ENCODE measurements at places on chromosomes 2 and 18.

- DNase-seq: no peak
These were observed 128.2 kb upstream of the CXCR4 start for GRCh38 chr2:136246086-136246669.

- DNase-seq: no peak
These were observed 29.2 kb upstream of the MFF start for GRCh38 chr2:227295806-227296205.

DNA sequence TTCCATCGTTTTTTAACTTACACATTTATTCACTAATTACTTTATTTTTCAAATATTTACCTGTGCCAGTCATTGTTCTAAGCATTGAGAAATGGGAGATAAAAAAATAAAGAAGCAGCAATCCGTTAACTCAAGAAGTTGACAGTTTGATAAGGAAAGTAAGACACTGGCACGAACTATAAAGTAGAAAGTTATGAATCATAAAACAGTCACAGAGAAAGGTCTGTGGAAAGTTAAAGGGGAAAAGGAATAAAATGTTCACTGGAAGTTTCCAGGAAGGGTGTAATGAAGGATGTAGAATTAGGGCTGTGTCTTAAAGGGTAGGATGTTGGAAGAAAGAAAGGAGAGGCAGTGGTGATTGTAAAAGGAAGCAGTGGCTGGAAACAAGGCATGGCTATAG, 118.9 kb downstream of the RDH14 start:
- no peak for DNase-seq

DNA sequence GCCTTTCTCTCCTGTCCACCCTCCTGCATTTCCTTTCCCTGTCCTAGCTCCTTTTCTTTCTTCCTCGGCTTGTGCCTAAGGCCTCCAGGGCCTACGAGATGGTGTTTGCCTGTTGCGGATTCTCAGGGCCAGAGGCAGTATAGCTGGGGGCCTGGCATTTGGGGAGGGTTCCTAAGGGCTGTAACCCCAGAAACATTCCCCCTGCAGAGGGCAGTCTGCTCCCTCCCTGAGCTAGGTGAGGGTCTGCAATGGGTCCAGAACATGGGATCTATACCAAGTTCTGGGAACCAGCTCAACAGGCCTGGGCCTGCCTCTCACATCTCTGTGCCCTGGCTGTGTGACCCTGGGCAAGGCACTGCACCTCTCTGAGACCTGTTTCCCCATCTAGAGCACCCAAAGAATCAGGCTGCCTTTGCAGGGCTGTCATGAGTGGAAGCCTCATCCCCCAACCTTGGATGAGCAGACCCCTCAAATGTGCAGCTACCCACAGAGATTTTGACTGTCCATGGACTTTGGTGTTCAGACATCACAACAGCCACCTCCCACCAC, 97.5 kb downstream of the GLI2 start:
- no peak for DNase-seq

- no peak for DNase-seq
These were observed 24.8 kb downstream of the ERLEC1 start for GRCh38 chr2:53811601-53812000.

DNA sequence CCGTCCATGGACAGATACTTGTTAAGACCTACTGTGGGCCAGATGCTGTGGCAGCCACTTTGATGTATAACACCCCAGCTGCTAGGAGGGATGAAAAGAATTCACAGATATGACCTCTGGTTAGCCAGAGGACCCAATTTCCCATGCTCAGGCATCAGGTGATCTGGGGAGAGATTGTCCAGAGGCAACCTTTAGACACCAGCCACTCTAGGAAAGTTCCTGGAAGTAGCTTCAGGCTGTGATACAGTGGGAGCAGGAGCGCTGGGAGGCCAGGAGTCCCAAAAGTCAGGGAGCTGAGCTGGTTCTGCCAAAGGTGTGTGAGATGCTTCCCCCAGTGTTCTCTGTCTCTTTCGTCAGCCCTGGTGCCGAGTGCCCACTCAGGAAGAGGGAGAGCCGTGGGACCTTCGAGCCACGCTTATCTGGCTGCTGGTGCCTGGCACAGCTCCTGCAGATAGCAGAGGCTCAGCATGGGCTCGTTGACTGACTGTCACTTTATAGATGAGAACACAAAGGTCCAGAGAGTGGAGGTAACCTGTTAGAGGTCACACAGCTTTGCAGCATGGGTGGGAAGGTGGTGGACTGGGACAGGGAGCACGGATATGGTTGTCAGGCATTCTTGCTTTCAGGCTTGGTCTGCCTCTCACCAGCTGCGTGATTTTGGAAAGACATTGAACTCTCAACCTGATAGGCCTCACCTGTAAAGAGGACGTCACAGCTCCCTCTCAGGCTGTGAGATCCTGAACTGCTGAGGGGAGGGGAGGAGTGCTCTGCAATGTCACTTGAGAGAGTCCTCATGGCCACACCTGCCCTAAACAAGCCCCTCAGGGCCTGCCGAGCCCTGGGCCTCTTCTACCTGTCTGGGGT, 7.8 kb upstream of the RALB start:
- no peak for DNase-seq

DNA sequence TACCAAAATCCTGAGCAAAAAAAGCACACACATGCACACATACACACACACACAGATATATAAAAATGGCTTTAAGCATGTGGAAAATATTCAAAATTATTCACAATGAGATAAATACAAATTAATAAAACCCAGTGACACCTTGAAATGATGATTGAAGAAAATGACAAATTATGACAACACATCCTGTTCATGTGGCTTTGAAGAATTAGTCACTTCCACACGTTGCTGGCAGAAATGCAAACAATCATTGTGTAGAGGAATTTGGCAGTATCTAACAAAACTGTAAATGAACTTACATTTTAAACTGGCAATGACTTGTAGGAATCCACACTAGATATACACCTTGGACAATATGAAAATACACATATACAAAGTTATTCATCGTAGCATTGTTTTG, 95.8 kb upstream of the RGPD4 start:
- DNase-seq: no peak

GRCh38 chr2:12168354-12168753, 421.9 kb downstream of the LPIN1 start:
- no peak for DNase-seq

DNA sequence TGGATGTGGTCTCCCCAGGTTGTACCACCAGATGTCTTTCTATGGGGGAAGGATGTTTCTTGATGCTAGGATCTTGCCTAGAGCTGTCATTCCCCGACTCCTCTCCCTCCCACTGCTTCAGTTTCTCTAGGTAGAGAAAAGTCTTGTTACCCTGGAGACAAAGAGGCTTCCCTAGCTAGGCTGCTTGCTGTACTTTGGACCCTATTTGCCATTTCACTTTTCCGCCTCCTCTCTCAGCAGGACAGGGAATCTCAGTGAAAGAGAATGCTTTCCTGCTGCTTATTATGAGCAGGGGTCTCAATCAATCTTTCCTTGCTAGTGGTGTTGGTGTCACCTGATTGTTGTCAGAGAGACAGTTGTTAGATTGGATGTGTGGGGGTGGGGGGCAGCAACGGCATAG, 818.8 kb upstream of the GYPC start:
- DNase-seq: no peak

- no peak for DNase-seq
These were observed 93.1 kb downstream of the LRP1B start for GRCh38 chr2:142037744-142038143.

GRCh38 chr2:72144632-72145288, 2.9 kb downstream of the CYP26B1 start:
- no peak for DNase-seq

- DNase-seq: no peak
These were observed 78.2 kb downstream of the FBXO15 start for GRCh38 chr18:74069178-74070050.

DNA sequence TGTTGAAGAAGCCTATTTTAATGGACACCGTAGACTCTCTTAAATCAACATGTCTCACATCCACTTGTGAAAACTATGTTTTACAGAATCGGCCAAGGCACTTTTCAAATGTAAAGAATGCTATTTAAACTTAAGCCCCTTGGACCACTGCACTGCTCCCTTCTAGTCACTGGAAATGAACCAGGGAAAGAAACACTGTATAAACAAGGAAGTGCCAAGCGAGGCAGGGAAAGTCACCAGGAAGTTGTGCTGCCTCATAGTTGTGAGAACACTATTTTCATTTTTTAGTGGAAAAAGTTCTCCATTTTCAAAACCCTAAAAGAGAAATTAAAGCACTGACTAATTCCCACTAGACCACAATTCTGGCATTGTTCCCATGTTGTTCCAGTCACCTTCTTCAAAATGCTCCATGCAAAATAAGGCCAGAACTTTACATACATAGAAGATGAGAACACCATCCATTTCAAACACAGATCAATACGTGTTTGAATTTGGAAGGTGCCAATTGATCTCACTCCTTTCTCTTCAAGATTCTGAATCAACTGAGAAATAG, 13.5 kb downstream of the CCDC141 start:
- no peak for DNase-seq

- no peak for DNase-seq
These were observed 112.2 kb upstream of the EPAS1 start for GRCh38 chr2:46184794-46185583.

DNA sequence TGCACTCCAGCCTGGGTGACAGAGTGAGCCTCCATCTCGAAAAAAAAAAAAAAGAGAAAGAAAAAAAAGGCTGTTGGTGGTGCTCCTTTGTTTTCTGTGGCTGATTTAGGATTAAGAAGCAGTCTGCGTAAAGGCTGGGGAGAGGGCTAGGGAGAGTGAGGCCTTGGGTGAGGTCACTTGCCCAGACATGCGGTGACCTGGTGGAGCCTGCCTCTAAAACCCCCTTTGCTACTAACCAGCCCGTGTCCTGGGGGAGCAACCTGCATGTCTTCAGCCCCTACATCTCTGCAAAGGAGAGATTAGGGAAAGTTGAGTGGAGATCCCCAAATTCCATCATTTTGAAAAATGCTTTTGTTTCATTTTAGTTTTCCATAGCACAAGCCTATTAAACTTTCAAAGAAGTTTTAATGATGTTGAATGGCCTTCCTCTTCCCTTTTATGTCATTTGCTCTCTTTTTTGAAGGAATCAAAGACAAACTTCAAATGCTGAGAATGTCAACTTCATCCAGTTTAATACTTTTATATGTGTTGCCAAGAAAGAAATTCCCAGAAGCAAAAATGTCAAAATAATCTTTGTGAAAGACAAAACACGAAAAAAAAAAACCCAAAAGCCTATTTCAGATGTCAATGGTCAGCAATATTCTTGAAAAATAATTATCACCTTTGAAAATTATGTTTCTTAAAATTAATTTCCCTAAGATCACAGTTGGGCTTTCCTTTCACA, 38.9 kb upstream of the RALBP1 start:
- no peak for DNase-seq

GRCh38 chr2:205965707-205966106, 120.3 kb downstream of the INO80D start:
- DNase-seq: no peak

DNA sequence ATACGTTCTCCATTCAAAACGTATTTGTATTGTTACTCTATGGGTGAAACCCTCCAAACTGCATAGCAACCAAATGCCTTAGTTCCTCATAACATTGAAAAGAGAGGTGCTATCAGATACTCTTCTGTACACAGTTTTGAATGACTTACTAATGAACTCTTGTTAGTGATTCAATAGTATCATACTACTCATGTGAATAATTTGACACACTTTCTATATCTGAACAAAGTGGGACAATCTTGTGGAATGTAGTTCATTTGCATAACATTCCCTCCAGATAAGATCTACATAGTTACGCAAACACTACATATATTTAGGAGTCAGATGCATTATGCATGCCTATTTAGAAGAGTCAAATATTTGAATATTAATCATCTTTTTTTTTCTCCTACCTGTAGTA, 232.0 kb upstream of the NRXN1 start:
- DNase-seq: no peak

- DNase-seq: no peak
These were observed 93.5 kb upstream of the B3GNT2 start for GRCh38 chr2:62102402-62102920.

All from activated CD8-positive, alpha-beta memory T cell treated with anti-CD3 and anti-CD28 coated beads for 48 hours (primary cell).